Testis (tissue), 5 donors: ENCODE measurements at places on chromosomes 11 and 22. TPM values are rescaled to one million over a fixed set of nuclear protein-coding genes. Genes with fewer than 3 reads are reported as not detected.

MS4A12 gene
- total RNA-seq = 0.71 TPM

SLC7A4 gene
- total RNA-seq = 64.8 TPM

CCDC157 gene
- total RNA-seq = 70.1 TPM

APOL5 gene
- total RNA-seq = not detected

AIFM3 gene
- 1.6 TPM for total RNA-seq

FOLH1 gene
- 1.7 TPM for total RNA-seq

TMPRSS4 gene
- total RNA-seq = 1.3 TPM

SLC22A8 gene
- 0.06 TPM for total RNA-seq

PLAAT2 gene
- 0.43 TPM for total RNA-seq

KRTAP5-6 gene
- not detected for total RNA-seq

SPTBN2 gene
- total RNA-seq = 239 TPM

UBQLN3 gene
- 105 TPM for total RNA-seq

EHF gene
- 0.24 TPM for total RNA-seq

GVQW3 gene
- 5.9 TPM for total RNA-seq

TEX12 gene
- total RNA-seq = 11.6 TPM

MPPED1 gene
- 4.1 TPM for total RNA-seq

IL17REL gene
- total RNA-seq = 0.55 TPM

IL10RA gene
- 3.6 TPM for total RNA-seq

NCAM1 gene
- 33.3 TPM for total RNA-seq

PRR33 gene
- total RNA-seq = 0.06 TPM

ACR gene
- total RNA-seq = 88.7 TPM

KREMEN1 gene
- total RNA-seq = 54.5 TPM

APBB1 gene
- total RNA-seq = 57.3 TPM

CCDC87 gene
- total RNA-seq = 26.3 TPM

OR52E8 gene
- 4.6 TPM for total RNA-seq

NLRP6 gene
- total RNA-seq = 0.31 TPM

RASD2 gene
- 1.2 TPM for total RNA-seq

SULT4A1 gene
- 11.9 TPM for total RNA-seq

MOGAT2 gene
- total RNA-seq = 0.19 TPM

PAAF1 gene
- 44.0 TPM for total RNA-seq

RHOD gene
- 11.1 TPM for total RNA-seq

KRTAP5-10 gene
- total RNA-seq = not detected

MPEG1 gene
- total RNA-seq = 0.87 TPM
